SK-MEL-5 (cell line): ENCODE measurements at places on chromosomes 3 and 15. TPM values are rescaled to one million over a fixed set of nuclear protein-coding genes. Genes with fewer than 3 reads are reported as not detected.

DNA sequence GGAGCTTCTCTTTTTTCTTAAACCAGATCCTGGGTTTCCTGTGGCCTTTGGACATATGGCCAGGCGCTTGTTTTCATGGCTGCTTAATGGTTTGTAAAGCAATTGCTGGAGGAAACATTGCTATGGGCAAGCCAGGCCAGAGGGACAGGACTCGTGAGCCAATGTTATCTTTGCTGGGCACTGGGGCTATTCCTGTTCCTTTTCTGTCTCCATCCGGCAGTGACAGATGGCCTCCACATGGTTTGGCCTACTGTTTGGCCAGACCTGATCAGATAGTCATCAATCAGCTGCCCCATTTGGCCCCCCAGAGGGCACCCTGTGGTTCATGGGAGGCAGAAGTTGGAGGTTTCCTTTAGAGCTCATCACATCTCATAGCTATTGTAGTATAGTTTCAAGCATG, 326.1 kb upstream of the ROPN1 start:
- no peak for DNase-seq

DNA sequence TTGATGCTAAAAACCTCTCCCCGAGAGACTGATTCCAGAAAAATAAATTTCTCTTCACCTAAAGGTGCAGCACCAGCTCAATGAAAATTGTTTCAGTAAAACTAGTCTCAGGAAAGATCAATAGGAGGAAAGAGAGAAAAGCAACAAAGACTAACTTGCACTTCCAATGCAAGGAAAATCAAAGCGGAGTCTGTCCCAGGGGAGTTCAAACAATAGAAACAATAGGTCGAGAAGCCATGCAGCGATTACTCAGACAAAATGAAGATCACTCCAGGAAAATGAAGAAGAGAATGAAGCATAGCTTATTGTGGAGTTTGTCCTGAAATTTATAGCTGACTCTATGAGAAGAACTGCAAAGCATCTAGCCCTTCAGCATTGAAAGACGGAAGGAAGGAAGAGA, 105.1 kb upstream of the FRMD4B start:
- no peak for DNase-seq

DNA sequence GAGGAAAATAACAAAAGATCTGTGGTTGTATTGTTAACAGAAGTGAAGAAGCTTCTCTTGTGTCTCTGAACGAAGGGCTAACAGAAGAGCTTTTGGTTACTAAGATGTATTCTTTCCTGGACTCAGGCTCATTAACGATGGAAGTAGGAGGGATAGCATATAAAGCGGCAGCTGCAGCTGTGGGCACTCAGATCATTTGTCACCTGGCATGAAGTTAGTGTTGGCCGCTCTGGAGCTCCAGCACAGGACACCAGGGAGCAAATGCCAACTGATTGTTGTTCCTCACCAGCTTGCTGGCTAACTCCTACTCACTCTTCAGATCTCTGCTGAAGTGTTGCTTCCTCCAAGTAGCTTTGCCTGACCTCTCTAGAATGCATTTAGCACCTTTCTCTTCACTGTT, 15.5 kb upstream of the SLITRK3 start:
- DNase-seq, result no peak

Gene ANKRD63
- 0.16 and 0.29 TPM in 2 replicates for total RNA-seq

Gene ZNF860
- total RNA-seq, result 3.9 and 6.1 TPM in 2 replicates

GRCh38 chr3:126159476-126159875, 20.9 kb downstream of the ALDH1L1 start:
- no peak for DNase-seq

DNA sequence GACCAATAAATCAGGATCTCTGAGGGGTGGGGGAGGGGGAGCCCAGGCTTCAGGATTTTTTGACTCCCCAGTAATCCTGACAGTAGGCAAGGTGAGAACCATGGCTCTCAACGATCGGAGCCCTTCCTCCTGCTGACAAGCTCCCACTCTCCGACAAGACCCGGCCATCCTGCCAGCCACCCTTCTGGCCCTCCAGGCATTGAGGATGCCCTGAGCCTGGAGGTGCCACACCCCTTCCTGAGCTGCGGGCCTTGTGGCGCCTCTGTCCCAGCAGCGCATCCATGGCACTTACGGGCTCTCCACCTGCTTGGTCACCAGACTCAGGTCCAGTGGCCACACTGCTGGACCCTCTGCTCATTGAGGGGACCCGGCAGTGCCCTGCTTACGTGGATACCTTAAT, 46.0 kb downstream of the MGLL start:
- no peak for DNase-seq

- peak; percentile 62 for DNase-seq
Observed at GRCh38 chr15:45126535-45127158, 3.0 kb downstream of the DUOXA1 start.

Gene HIGD2B
- total RNA-seq, result 0.11 TPM in 1 of 2 replicates, not detected in the other

GRCh38 chr3:20462226-20462625, 276.2 kb upstream of the SGO1 start:
- DNase-seq, result no peak

DNA sequence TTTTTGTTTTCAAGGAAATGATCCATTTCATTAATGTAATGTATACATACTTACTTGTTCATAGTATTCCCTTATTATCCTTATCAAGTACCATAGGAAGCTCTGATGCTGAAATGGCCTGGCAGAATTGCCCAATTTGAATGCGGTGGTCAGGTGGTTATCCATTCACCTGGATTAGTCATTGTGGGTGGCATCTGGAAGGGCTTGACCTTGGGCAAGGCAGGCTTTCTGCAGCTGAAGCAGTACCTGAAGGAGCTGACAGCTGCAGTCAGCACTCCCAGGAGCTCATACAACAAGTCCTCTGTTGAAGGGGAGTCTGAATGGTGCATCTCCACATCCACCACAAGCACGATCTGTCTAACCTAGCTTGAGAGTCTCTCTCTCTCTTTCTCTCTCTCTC, 12.2 kb upstream of the IQCF5 start:
- DNase-seq, result no peak

- DNase-seq, result peak; percentile 86
Observed at GRCh38 chr3:99172736-99173657, 271.5 kb upstream of the DCBLD2 start.

- DNase-seq, result no peak
Observed at GRCh38 chr3:32283304-32283703, 44.8 kb downstream of the CMTM8 start.

GRCh38 chr3:114831861-114832260, 315.2 kb downstream of the ZBTB20 start:
- DNase-seq, result no peak

GRCh38 chr15:59516655-59517461, 78.9 kb downstream of the FAM81A start:
- no peak for DNase-seq

- DNase-seq, result no peak
Observed at GRCh38 chr3:150958683-150959082, 13.8 kb downstream of the CLRN1 start.

Gene SIDT1
- 0.05 and 0.13 TPM in 2 replicates for total RNA-seq

DNA sequence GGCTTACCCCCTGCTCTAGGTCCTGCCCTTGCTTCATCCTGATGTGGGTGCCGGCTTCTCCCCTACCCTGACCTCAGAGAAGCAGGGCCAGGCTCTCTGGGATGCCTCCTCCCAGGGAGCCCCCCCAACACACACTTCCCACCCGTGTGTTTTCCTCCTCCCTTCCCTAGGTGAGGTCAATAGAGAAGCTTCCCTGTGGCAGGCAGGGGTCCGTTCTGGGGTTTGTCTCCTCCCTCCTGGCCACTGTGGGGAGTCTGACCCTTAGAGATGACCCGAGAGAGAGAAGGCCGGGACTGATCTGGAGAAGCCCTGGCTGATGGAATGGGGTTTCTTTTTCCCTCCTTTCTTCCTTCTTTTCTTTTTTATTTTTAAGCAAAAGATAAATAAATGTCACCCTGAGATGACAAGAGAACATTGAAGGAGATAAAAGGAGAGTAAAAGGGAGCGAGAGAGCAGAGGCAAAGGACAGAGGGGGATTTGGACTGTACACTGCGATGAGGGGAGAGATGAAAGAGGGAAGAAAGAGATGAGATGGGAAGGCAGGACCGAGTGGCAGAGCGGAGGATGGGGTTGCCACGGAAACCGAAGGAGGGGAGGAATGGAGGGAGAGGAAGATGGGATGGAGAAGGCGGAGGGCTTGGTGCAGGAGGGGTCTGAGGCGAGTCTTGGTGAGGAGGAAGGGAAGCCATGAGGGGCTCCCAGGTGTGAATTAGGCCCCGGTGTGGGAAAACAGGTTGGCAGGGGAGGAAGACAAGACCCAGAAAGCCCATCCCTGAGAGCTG, 48.4 kb downstream of the IDH2 start:
- no peak for DNase-seq

GRCh38 chr15:62824111-62825015, 218.2 kb upstream of the TPM1 start:
- DNase-seq, result no peak

DNA sequence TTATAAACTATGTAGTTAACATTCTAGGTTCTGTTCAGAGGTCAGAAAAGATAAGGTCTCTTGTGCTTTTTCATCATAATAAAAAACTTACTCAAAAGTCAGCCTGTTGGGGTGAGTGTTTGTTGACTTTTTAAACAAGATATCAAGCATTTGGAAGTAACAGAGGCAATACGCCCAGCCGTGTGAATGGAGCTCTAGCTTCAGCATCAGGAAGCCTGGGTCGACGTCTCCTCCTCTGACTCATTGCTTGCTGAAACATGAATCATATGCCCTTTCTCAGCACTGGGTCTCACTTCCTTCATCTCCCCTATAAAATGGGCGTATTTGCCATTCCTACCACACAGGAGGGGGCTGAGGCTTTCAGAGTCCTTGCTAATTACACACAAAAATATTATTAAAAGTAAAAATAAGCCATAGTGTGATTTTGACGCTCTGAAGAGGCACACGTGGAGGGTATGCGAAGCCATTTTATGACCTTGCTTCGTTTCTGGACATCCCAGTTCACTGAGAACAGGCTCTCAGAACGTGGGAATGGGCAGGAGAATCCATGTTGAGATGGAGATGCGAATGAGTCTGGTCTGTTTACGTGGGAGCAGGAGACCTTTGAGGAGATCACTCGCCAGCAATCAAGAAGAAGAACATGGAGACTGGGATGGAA, 220.8 kb upstream of the TPRG1 start:
- DNase-seq, result no peak

DNA sequence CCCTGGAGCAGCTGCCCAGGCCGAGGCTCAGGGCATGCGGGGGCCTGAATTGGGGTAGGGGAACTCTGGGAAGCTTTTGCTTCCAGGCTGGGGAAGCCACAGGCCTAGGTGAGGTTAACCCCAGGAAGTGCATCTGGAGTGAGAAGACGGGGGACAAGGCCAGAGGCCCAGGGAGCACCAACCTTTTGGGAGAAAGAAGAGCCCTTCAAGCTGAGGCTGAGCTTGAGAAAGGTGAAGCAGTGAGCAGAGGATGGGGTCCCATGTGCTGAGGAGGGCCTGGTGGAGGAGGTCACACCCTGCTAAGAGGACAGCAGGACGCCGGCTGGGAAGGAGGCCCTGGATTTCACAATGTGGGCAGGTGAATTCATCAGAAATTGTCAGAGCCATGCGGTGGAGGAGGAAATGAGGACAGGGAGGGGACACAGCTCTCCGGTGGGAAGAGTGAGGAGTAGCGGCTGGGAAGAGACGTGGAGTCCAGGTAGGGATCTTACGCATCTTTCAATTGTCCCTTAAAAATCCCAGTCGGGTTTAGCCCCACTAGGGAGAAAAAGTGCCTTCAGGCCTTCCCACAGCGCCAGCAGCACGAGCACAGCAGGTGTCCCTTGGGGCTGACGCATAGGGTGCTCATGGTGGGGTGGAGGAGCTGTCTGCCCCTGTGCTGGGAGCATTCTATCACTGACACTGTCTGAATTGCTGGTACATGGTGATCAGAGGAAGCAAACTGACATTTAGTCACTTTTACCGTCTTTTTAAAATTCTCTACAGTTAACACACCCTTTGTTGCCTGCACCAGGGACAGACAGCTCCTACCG, 50.9 kb downstream of the HCN4 start:
- DNase-seq, result no peak

Gene ISG20
- total RNA-seq, result 121 and 125 TPM in 2 replicates

DNA sequence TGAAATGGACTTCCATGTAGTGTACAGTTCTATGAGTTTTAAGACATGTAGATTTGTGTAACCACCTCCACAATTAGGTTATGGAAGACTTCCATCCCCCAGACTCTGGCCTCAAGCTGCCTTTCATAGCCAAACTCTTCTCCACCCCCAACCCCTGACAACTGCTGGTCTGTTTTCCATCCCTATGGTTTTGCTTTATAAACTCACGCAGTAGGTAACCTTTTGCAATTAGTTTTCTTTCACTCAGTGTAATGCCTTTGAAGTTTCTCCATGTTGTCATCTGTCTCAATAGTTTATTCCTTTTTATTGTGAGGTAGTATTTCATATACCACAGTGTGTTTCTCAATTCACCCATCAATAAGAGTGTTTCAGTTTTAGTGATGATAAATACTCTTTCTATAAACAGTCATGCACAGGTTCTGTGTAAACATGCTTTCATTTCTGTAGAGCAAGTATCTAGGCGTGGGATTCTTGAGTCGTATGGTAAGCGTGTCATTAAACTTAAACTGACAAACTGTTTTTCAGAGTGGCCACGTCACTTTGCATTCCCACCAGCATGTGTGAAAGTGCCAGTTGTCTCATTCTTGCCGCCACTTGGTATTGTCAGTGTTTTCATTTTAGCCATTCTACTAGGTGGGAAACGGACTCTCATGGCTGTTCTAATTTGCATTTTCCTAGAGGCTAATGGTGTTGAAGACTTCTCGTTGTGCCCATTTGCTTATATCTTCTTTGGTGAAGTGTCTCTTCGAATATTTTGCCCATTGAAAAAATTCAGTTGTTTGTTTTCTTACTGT, 47.3 kb upstream of the ALDH1A3 start:
- DNase-seq, result no peak

DNA sequence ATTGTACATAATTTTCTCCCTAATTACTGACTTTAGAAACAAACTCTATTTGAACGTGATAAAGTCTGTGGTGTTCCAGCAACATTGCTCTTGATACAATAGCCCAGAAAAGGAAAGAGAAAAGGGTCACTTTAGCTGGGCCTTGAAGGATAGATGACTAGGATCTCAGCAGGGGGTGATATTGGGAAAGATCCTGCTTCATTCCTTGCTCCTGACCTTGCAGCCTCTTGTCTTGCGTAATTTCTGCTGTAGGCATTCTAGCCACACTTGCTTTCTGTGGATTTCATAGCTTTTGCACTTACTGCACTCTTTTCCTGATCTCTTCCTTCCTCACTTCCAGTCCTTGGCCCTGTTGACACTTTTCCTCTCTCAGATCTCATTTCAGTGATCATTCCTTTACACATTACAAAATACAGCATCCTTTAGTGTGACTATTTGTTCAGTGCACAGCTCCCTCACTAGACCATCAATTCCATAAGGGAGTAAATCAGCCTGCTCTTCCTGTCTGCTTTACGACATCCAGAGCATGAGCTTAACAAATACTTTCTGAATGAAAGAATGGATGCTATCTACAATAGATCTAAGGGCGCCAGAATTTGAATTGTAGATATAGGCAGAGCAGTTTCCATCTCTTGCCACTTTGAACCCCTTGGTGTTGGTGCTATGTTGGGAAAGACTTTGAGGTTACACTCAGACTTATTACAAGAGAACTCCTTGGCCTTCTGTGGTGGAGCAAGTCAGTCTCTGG, 559.6 kb upstream of the MDFIC2 start:
- no peak for DNase-seq

GRCh38 chr3:32106929-32107362, 526 bp downstream of the GPD1L start:
- DNase-seq, result no peak
